Hematopoietic multipotent progenitor cell treated with erythropoietin and hydrocortisone succinate and interleukin-3 and kit ligand, for 8 days (in vitro differentiated cells): ENCODE measurements at places on chromosomes 1 and 21.
A peak's percentile ranks its signal among the peaks of the same experiment; 100 is the strongest.

GRCh38 chr1:30008998-30009657, 714.3 kb downstream of the MATN1 start:
- no peak for DNase-seq

- peak; percentile 14 for DNase-seq
Observed at GRCh38 chr21:17931080-17931479, 111.9 kb upstream of the C21orf91 start.

- no peak for DNase-seq
Observed at GRCh38 chr1:28566931-28567330, 14.0 kb downstream of the TRNAU1AP start.

DNA sequence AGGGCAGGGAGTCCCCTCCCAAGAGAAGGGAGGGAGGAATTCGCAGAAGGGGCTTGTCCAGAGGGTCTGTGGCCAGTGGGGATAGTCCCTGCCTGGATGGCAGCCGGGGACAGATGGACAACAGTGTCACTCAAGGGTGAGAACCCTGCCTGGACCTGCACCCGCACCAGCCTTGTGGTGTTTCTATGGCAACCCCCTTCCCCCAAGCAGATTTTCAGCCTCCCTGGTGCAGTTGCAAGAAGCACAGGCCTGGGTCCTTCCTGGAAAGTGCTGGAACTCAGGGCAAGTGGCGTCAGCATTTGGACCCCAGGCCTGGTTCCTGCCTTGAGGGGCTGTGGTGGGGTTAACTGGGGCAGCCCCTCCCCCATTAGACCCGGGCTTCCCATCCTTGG, 83.8 kb upstream of the ACTL8 start:
- no peak for DNase-seq

DNA sequence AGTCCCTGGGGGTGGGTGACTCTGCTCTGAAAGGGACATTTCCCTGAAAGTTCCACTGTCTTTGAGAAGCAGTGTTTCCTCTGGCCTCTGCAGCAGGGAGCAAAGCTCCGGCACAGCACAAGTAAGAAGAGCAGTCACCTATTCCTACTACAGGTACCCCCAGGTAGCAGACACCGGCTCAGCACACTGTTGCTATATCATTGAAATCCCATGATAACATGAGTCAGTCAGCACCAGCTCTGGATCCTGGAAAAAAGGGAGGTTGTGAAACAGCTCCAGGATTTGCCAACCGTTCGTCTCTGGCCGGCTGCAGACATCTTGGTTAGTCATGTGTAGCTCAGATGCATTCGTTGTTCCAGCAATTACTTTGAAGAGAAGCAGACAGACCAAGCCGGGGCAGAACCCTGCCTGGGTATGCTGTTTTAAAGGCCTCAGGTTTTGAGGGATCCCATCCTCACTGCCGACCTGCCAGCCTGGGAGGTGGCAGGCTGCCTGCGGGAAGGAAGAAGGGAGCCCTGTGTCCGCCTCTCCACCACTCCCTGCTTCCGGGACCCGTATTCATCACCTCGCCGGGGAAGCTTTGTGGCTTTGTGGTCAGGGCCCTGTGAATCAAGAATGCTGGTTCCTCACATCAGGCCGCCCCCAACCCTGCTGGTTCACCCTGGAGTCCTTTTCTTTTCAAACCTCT, 139.2 kb downstream of the CLIC6 start:
- DNase-seq, result no peak

- DNase-seq, result peak; percentile 12
Observed at GRCh38 chr1:20551945-20552727, at the start of gene FAM43B. Gene FAM43B (plus strand): TSS chr1:20552573. CDS start chr1:20552974, 401 bp downstream.

DNA sequence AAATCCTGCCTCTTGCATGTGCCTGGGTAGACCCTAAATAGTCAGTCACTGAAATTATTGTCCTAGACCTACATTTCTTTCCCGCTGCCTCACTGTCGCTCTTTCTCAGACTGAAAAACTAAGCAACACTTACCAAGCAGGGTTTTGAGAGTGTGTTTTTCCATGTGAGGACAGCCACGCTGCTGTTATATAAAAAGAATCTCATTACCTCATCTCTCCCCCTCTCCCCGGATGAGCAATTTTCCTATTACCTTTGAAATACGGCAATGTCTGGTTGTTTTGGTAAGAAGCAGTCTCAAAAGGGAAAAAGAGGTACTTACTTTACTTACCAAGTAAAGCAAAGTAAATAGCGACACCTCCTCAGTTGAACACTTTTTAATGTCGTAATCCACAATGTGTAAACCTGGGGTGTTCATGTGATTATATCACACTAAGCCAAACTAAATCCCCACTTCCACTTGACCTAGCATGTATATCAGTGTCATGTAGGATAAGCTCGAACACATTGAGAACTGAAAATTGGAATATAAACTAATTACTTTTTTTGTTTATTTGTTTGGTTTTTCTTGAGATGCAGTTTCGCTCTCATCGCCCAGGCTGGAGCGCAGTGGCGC, 12.2 kb upstream of the VN1R5 start:
- no peak for DNase-seq

- DNase-seq, result no peak
Observed at GRCh38 chr1:173688300-173688699, 18.6 kb upstream of the ANKRD45 start.

DNA sequence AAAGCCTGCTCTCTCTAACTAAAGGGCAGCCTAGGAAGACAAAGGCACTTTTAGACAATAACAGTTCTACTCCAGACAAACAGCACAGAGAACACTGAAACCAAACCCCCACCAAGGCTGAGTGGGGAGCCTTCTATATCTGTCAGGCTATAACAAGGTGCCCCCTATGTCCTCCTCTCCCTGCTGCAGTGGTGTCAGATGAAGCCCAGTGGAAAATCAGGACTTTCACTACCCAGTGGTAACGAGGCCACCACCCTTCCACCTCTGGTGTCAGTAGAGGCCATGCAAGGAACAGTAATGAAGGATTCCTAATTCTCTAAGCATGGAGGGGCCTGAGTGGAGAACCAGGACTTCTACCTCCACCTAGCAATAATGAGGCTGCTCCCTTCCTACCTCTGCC, 83.7 kb downstream of the ZSWIM5 start:
- no peak for DNase-seq

DNA sequence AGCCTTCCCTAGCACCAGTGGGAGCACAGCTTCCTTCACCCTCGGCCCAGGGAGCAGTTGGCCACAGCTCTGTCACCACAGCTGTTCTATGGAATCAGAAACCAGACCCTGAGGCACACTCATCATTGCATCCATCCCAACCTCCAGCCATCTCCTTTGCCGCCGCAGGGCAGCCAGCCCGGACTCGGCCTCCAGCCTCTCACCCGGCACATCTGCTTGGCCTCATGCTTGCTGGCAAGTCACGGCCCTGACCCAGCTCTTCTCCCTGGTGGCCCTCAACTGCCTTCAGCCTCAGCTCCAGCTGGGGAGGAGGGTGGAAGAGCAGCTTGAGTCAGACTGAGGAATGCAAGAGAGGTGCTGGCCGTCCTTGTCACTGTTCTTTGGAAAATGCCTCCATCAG, 59.8 kb downstream of the TOR1AIP2 start:
- no peak for DNase-seq

GRCh38 chr1:179775009-179775408, 31.9 kb downstream of the FAM163A start:
- DNase-seq, result no peak

GRCh38 chr1:228544921-228545591, 57.9 kb downstream of the RNF187 start:
- no peak for DNase-seq

DNA sequence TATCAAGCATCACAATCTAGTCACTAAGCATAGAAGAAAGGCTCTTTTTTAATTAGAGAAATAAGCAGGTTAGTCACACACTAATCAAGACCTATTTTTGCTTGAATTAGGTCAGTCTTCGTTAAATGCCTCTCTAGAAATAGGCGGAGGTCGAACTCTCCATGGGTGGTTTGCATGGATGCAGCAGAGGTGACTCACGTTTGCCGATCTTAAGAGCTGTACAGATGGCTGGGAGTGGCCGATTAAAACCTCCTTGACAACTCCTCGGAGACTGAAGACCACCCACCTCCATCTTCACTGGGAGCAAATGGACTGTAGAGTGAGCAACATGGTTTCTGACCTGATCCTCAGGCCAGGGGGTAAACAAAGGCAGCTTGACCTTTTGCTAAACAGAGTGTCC, 249.3 kb downstream of the ZNF648 start:
- DNase-seq, result no peak

GRCh38 chr21:25501462-25501861, 105.8 kb downstream of the MRPL39 start:
- DNase-seq, result no peak

GRCh38 chr1:89170170-89171066, 5.4 kb downstream of the GBP7 start:
- DNase-seq, result no peak

DNA sequence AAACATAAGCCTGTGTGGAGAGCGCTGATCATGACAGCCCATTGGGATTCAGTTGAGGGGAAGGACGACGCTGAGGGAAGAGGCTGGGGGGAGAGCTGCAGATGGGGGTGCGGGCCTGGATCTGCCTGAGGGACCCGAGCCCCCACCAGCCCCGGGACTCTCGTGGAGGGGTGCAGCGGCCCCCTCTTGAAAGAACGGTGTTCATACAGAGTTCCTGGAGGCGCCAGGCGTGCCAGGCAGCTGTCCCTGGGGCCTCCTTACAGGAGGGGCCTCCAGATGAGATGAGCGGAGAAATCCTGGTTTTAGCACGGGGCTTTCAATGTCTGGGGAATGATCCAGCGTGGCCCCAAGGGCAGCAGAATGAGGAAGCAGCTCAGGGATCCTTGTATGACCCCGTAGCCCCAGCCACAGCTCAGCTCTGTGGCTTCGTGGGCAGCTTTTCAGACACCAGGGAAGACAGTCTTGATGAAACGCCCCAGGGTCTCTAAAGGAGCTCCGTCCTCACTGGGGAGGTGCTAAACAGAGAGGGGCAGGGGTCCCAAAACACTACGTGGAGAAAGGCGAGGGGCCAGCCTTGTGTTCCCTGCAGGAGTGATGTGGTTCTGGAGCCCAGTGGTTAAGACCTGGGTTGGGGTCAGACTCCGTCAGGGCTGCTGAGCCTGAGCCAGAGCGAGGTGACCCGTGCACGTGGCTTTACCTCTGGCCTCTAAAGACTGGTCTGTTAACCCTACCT, 7.2 kb upstream of the DSCAM start:
- DNase-seq, result no peak

- no peak for DNase-seq
Observed at GRCh38 chr1:183588827-183589226, 1.4 kb downstream of the NCF2 start.

- no peak for DNase-seq
Observed at GRCh38 chr1:235504122-235504493, at the start of gene B3GALNT2. Gene B3GALNT2 (minus strand): TSS chr1:235504452. CDS start chr1:235504252, 200 bp downstream.

GRCh38 chr1:92259350-92259749, 39.4 kb downstream of the GLMN start:
- DNase-seq, result no peak

GRCh38 chr1:12052008-12052573, 11.0 kb upstream of the TNFRSF8 start:
- DNase-seq, result peak; percentile 47

- peak; percentile 69 for DNase-seq
Observed at GRCh38 chr21:34630536-34631143, 15.7 kb upstream of the RCAN1 start.

DNA sequence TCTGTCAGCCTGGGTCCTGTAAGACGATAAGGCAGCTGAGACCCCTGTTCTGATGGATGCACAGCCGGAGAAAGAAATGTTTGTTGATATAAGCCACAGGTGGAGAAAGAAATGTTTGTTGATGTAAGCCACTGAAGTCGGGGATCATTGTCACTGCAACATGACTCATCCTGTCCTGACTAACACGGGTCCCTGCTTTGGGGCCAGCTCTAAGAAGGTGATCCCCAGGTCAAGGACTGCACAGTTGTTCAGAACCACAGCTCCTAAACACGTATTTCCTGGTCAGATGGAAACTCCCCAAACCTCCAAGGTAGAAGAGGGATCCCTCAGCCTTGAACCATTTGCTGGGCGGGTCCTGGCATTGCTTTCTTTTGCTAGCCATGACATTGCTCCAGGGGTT, 86.4 kb upstream of the IGSF21 start:
- no peak for DNase-seq

DNA sequence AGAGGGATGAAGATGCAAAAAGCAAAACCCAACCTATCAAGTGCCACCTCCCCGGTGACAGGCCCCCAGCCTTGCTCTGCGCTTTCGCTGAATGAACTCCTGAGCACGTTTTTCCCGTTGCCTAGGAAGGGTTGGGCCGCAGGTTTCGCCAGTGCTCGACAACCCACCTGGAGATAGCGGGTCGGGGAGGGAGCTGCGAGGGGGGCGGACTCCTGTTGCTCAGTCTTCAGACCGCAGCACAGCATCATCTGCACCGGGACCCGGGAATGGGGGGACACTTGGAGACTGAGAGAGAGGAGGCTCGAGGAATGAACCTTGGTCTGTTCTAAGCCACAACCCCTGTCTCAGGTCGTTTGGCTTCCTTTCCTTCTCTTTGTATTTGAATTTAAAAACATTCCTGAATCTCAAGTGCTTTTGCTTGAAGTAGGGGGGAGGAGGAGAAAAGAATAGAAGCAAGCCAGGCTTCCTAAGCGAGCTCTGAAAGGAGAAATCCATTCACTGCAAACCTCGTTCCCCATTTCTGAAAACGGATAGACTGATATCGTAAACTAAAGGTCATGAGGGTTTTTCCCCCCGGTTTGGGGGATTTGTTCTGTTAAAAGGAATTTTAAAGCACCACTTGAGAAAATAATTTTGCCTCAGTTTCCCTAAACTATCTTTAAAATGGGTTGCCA, 1.2 kb downstream of the AK5 start:
- DNase-seq, result no peak

DNA sequence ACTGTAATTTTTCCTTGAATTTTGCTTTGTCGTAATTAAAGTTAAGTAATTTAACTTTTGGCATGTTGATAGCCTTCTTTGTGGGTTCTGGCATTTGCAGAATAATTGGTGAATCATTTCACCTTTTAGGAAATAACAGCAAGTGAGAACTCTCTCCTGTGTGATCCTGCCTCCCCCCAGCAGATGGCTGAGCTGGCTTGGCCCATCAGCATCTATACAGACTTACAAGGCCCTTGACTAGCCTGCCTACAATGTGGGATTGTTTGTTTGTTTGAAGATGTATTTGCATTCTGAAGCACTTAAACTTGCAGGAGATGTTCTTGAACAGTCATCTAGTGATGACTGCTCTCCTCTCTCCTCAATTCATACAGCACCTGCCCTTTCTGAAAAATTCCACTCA, 55.9 kb downstream of the MACO1 start:
- DNase-seq, result no peak

DNA sequence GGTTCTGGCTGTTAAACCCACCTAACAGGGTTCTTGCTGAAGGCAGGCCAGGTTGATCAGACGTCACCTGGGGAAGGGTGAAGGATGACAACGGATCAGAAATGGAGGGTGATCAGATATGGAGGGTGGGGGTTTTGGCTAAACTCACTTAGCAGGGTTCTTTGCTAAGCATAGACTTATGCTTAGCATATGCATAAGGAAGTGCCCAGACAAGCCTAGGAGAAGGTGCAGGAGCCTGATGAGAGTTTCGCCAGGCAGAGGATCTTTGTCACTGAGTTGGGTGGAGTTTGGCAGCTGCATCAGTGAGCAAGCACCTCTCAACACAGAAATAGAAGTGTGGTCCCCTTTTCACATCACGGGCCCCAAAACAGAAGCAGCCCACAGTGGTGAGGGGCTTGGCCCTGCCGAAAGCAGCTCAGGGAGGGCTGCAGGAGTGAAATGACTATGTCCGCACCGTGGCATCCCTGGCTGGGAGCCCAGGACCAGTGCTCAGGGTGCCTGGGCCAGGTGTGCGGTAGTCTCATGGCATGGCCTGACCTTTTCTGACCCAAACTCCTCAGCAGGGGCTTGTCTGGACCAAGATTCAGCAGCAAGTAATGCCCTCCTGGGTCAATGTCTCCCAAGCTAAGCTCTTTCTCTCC, 101.6 kb downstream of the AJAP1 start:
- DNase-seq, result no peak

GRCh38 chr21:43824333-43825241, 35.2 kb downstream of the RRP1 start:
- DNase-seq, result no peak

GRCh38 chr1:176880955-176881595, 283.4 kb downstream of the ASTN1 start:
- DNase-seq, result peak; percentile 61
